ENCODE measurements at places on chromosomes 5 and 9. TPM values are rescaled to one million over a fixed set of nuclear protein-coding genes. Genes with fewer than 3 reads are reported as not detected.

GRCh38 chr5:74161170-74161569 is 479.4 kb downstream of the ENC1 start:
- no peaks in the 10 kb centered on the region for H3K27me3 ChIP-seq
- H3K36me3 ChIP-seq, result no peaks in the 10 kb centered on the region
- no peak for DNase-seq
- H3K27ac ChIP-seq, result no peak overlapping the region
- H3K4me3 ChIP-seq, result no peak overlapping the region

Gene FLT4
- 10.4 TPM for total RNA-seq

- H3K27ac ChIP-seq, result no peak overlapping the region
- no peaks in the 10 kb centered on the region for H3K36me3 ChIP-seq
- peaks cover 4% of the 10 kb centered on the region for H3K27me3 ChIP-seq
- peaks cover 7% of the 10 kb centered on the region for H3K4me1 ChIP-seq
These were observed 72.2 kb downstream of the ANKRD55 start for GRCh38 chr5:56160723-56161438.

GRCh38 chr5:131289738-131290137 is 25.9 kb downstream of the CDC42SE2 start:
- no peak overlapping the region for H3K27ac ChIP-seq
- peaks cover 5% of the 10 kb centered on the region for H3K36me3 ChIP-seq
- no peaks in the 10 kb centered on the region for H3K4me1 ChIP-seq
- no peak for DNase-seq
- no peaks in the 10 kb centered on the region for H3K27me3 ChIP-seq

- H3K36me3 ChIP-seq, result no peaks in the 10 kb centered on the region
- H3K27me3 ChIP-seq, result no peaks in the 10 kb centered on the region
- no peak overlapping the region for H3K27ac ChIP-seq
- DNase-seq, result no peak
- H3K4me1 ChIP-seq, result no peaks in the 10 kb centered on the region
These were observed 105.6 kb upstream of the ZNF366 start for GRCh38 chr5:72612810-72613209.

Gene SCAI
- total RNA-seq, result 10.4 TPM

- no peak for DNase-seq
- peak overlapping the region; percentile 89 for H3K27ac ChIP-seq
- no peak overlapping the region for H3K4me3 ChIP-seq
These were observed 49.6 kb downstream of the NIPAL4 start for GRCh38 chr5:157509587-157509986.

- no peak overlapping the region for H3K4me3 ChIP-seq
- H3K27me3 ChIP-seq, result no peaks in the 10 kb centered on the region
- H3K27ac ChIP-seq, result no peak overlapping the region
- no peaks in the 10 kb centered on the region for H3K36me3 ChIP-seq
- DNase-seq, result no peak
- H3K4me1 ChIP-seq, result no peaks in the 10 kb centered on the region
These were observed 403.0 kb downstream of the HINT1 start for GRCh38 chr5:130762031-130762430.

- no peaks in the 10 kb centered on the region for H3K4me1 ChIP-seq
- no peaks in the 10 kb centered on the region for H3K36me3 ChIP-seq
- H3K27me3 ChIP-seq, result no peaks in the 10 kb centered on the region
- H3K4me3 ChIP-seq, result no peak overlapping the region
These were observed 152.4 kb downstream of the DOCK2 start for GRCh38 chr5:169789417-169789940.

- H3K36me3 ChIP-seq, result no peaks in the 10 kb centered on the region
- no peak overlapping the region for H3K4me3 ChIP-seq
- no peak for DNase-seq
These were observed 11.5 kb upstream of the ALDH1B1 start for GRCh38 chr9:38380872-38381534.
